ENCODE measurements at places on chromosomes 3 and 15.

- no peak for DNase-seq
These were observed 178.8 kb upstream of the EIF1B start for GRCh38 chr3:40130721-40131120.

DNA sequence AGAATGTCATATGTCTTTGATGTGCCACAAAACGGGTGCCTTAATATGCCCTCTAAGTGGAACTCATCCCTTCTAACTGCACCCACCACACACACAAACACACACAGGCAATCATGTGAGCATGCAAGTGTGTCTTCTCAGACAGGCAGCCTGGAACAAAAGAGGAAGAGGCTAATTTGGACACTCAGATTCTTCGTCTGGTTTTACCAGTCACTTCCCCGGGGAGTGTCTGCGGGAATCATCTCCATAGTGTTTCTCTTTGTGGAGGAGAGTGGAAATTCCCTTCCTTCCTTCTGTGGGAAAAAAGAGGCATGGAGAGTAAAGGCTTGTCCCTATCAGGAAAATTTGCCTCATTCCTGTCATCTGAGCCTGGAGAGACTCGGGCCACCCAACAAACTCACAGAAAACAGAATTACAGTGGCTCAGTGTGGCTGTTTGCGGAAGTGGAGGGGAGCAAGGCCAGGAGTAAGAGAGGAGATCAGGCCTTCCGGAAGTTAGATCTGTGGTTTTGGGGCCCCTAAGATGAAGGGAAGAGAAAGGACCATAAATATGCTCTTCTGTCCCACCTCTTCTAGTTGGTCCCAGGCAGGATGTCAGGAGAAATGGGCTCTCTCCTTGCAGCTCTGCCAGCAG, 212.6 kb upstream of the SEMA6D start:
- DNase-seq: no peak

- peak; percentile 94 for DNase-seq
These were observed 11.5 kb upstream of the LMCD1 start for GRCh38 chr3:8490079-8490552.

GRCh38 chr15:64009798-64010261, 36.5 kb downstream of the DAPK2 start:
- no peak for DNase-seq
